ENCODE measurements at places on chromosomes 3 and 15.
A peak's percentile ranks its signal among the peaks of the same experiment; 100 is the strongest.

DNA sequence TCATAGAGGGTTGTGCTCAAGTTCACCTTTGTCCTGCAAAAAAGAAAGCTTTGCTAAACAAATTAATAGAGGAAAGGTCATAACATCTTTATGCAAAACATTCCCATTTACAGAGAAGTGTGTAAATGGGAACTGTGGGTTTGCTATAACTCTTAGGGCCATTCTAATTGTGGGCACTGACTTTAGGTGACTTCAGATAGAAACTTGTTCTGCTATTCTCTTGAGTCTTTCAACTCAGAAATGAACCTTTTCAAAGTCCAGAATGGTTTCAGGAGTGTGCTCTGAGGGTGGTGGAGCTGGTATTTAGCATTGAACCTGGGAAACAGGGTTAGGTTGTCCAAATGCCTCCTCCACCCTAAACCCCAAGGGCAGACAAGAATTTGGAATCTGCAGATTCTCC, 34.0 kb downstream of the SPTSSB start:
- no peak for DNase-seq

DNA sequence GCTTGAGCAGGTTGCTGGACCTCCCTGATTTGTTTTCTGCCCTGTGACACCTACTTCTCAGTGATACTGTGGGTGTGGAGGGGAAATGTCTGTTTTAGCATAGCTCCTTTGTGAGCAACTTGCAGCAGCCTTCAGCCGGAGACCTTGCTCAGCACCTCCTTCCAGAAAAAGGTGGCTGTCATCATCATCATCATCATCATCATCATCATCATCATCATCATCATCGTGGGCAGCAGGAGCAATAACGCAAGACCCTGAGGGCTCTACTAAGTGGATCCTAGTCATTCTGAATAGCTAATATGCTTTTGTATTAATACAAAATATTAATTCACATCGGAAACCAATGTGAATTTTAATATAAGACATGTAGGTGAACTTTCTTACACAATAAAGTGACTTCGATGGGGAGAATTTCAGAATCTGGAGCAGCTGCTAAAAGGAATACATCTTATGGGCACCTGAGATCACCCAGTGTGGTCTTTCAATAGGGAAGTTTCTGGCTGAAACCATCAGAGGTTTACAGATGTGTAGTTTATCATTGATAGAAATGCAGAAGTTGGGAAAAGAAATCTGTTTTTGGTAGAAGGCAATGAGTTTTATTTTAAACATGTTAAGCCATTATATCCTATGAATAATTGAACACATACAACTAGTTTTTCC, 8.6 kb downstream of the GABRR3 start:
- no peak for DNase-seq

- no peak for DNase-seq
Measured at GRCh38 chr15:68114840-68115239, 60.7 kb downstream of the PIAS1 start.

GRCh38 chr15:71715914-71716313, 94.4 kb upstream of the NR2E3 start:
- DNase-seq = no peak

DNA sequence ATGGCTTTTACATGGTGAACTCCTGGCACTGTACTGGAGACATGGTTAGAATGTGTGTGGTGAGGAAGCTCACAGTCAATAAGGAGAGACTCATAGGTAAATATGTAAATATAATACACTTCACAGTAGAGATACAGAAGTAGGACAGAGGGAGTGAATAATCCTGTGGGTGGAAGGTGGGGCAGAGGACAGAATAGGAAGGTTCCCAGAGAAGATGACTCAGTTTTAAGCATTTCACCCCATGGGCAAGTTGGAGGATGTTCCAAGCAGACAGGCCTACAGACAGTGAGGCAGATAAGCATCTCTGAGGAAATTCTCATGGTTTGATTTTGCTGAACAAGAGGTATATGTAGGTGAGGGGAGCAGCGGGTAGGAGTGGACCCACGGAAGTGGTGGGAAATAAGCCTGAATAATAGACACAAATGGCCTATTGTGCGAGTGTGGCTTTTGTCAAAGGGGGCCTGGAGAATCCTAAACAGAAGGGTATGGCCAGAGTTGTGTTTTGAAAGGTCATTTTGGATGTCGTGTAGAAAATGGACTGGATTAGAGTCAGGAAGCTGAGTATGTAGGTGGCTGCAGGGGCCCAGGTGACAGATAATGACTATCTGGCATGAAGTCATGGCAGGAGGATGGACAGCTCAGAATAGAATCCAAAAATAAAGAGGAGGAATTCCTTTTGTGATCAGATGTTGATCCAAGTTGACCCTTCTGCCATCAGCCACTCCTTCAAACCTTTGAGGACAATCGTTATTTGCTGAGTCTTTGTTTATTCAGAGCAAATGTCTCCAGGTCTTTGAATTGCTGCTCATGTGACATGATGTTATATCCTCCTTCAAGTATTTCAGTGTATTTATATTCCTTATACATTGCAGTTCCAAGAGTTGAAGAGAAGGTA, 97.3 kb upstream of the THRB start:
- peak; percentile 18 for DNase-seq

DNA sequence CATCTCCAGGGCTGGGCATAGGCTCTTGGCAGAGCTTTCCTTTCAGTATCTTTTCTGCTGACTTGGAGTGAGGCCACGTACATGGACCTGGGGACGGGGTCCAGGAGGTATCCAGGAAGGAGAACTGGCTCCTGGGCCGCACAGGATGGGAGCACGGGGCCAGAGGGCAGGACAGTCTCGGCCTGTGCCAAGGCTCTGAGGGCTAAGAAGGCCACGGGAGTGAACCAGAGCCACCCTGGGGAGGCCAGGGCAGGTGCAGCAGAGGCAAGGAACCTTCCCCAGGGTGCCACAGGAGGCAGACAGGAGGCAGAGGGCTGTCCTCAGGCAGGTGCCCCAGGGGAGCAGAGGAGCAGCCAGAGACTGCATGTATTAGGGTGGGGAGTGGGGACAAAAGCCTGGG, 50.3 kb downstream of the PLXNA1 start:
- DNase-seq = no peak

DNA sequence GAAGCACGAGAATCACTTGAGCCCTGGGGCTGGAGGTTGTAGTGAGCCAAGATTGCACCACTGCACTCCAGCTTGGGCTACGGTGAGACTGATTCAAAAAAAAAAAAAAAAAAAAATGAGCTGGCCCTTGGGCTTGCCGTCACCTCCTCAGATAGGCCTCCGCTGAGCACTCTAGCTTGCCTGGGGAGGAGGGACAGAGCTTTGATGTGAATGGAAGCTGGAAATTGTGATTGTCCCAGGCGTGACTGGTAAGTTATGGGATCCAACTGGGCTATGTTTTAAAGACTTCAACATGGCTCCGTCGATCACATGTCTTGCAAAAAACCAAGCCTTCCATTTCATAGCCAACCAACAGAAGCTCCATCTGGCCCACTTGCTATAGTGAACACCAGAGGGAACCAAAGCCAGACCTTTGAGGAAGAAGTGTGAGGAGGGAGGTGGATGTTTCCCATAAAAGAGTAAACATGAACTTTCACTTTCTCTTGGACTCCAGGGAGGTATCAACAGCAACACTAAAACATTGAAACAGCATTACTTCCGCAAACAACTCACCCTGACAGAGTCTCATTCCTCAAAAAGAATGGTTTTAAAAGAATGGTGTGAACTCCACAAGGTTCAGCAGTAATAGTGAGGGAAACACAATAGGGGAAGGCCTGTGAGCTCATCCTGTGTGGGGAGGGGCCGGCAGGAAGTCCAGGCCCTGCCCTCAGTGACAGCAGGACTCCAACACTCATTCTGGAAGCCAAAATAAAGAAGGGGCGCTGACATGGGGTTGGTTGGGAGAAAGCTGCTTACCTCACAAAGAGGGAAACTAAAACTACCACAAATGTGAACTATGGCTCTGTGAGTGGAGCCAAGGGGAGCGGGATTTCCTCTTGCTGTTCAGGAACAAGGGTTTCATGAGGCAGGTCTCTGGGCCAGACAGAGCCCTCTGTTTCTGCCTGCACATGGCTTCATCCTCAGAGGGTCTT, 59.2 kb upstream of the IL12A start:
- DNase-seq = peak; percentile 93

- no peak for DNase-seq
Measured at GRCh38 chr3:122758877-122759560, 34.6 kb downstream of the HSPBAP1 start.

GRCh38 chr3:101964861-101965260, 115.5 kb downstream of the NFKBIZ start:
- DNase-seq = no peak

GRCh38 chr3:102511639-102512038, 76.8 kb downstream of the ZPLD1 start:
- no peak for DNase-seq

GRCh38 chr3:181691901-181692300, 19.8 kb upstream of the SOX2 start:
- DNase-seq = no peak

DNA sequence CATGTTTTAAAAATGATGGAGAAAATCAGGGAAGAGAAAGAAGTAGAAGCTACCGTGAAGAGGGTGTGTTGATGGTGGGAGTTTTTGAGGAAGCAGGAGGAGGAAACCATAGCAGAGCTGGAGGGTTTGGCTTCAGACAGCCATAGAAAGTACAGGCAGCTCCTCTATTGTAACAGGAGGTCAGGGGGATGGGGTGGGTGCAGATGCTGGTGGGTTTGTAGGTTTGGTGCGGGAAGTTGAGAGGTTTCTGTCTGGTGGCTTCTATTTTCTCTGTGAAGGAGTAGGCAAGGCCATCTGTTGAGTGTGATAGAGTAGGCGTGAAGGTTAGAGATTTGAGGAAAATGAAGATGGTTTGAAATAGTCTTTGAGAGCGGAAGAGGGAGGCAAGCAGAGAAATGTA, 97.7 kb upstream of the TBC1D5 start:
- DNase-seq = no peak

- DNase-seq = no peak
Measured at GRCh38 chr3:145903472-145904013, 257.4 kb downstream of the PLOD2 start.

GRCh38 chr3:101943029-101943428, 93.7 kb downstream of the NFKBIZ start:
- no peak for DNase-seq

GRCh38 chr3:167738037-167738436, 2.5 kb downstream of the SERPINI1 start:
- no peak for DNase-seq

Measured in PC-9 (cell line).